ENCODE measurements at places on chromosomes 1 and 21.

DNA sequence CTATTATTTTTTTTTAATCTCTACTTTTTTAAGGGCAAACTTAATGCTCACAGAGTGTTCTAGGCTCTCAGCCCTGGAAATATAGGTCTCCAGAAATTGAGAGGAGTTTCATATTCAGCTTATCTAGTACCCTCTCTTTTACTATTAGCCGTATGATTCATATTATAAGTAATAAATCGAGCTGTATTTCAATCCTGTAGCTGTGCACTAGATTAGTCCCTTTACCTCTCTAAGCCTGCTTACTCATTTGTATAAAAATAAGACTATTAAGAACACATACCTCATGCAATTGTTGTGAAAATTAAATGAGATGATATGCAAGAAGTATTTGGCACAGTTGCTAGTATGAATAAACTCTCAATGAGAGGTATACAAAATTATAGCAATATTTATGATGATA is 128.2 kb upstream of the HOOK1 start:
- no peak for DNase-seq

DNA sequence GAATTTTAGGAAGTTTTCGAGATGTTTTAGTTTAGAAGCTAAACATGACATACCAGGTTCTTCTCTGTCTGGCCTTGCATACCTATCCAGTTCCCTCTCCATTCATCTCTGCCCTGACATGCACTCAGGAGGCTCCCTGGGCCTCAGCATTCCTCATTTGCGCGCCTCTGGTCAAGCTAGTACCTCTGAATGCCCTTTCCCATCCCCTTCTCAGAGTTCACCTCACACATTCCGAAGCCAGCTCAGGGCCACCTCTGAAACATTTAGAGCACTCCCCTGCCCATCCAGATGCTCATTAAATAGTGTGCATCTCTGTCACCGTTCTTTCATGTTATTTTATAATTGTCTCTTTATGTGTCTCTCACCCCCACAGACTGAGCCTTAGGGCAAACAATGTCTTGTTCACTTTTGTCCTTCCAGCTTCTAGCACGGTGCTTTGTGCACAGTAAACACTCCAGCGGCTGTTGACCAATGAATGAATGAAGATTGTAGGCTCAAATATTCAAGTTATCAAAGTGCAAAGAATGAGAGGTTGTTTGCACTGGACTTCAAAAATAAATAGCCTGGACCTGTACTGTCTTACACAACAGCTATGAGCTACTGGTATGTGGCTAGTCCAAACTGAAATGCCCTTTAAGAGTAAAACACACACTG is 1.2 kb upstream of the DHCR24 start:
- DNase-seq, result no peak

DNA sequence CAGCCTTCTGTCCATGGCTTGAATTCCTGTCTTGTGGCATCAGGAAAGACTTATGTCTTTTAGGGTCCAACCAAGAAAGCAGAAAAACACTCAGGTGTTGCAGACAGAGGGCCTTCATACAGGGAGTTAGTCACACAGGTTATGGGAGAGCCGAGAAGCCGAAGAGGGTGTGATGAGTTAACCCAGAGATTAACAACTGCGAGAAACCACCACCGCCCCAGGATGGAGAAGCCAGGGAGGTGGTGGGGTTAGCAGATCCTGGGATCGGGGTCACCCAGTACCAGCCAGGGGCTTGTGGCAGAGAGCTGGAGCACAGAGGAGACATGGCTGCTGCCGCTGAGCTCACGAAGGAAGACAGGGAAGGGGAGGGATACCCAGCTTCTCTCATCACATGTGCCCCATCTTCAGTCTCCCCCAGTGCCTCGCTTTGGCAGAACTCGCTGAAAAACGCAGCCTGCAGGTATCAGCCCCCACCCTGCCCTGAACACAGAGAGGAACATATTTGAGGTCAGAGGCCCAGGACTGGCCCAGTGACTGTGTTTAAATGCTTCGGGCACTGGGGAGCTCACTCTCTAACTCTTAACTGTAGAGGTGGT is 58.7 kb downstream of the RUNX3 start:
- DNase-seq, result no peak

DNA sequence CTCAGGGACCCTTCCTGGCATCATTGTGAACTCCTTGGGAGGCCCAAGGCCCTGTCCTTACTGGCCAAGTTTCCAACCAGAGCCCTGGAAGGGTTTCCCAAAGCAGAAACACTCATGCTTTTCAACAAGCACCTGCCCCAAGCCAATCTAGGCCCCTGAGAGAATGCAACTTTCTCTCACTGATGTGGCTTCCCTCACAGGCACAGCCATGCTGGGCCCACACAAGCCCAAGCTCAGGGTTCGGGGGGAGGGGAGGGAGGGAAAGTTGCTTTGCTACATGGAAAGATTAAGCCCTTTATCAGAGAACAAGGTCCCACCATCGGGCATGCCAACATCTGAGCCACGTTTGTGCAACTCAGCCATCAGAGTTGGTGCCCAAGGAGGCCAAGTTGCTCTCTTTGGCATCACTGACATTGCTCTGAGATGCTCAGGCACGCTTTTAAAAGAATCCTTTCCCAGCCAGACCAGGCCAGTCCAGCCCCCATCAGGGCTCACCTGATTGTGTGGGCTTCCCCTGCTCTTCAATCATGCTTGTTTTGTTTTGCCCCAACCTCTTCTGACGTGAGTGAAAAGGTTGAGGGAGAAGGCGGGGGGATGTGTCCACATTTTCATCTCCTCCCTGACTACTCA is 43.5 kb downstream of the RIMS3 start:
- no peak for DNase-seq

GRCh38 chr1:85484264-85484663 is 19.3 kb upstream of the DDAH1 start:
- no peak for DNase-seq

- no peak for DNase-seq
Measured at GRCh38 chr1:27149084-27149761, 5.7 kb downstream of the SLC9A1 start.

- DNase-seq, result no peak
Measured at GRCh38 chr1:208942394-208943130, 641.0 kb upstream of the CAMK1G start.

DNA sequence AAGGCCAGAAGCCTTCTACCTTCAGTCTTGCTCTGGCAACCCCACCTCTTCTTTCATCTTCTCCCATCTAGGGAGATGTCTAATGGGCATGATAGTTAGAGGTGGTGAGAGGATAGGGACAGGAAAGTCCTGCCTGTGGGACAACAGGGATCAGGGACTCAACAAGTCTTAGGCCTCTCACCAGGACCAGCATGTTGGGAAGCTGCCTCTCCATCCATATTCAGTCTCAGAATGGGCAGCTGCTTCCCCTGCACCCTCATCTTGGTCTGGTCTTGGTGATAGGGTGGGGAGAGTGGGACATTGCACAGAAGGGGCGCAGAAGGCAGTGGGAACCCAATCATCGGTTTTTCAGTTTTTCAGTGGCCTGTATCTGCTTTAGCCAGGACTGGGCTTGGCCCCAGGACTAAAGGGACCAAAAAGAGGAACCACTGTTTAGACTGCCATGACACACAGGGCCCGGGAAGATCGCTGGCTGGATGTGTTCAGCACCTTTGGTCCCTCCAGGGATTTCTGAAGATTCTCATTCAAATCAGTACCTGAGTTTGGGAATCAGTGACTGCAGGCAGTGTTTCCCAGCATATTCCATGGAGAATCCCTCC is 12.7 kb downstream of the RHEX start:
- no peak for DNase-seq

- DNase-seq, result no peak
Measured at GRCh38 chr1:178275049-178275448, 181.1 kb downstream of the RASAL2 start.

GRCh38 chr1:46017876-46018503 is 114.4 kb downstream of the PIK3R3 start:
- no peak for DNase-seq

- no peak for DNase-seq
Measured at GRCh38 chr1:172498857-172499256, 34.1 kb upstream of the SUCO start.

DNA sequence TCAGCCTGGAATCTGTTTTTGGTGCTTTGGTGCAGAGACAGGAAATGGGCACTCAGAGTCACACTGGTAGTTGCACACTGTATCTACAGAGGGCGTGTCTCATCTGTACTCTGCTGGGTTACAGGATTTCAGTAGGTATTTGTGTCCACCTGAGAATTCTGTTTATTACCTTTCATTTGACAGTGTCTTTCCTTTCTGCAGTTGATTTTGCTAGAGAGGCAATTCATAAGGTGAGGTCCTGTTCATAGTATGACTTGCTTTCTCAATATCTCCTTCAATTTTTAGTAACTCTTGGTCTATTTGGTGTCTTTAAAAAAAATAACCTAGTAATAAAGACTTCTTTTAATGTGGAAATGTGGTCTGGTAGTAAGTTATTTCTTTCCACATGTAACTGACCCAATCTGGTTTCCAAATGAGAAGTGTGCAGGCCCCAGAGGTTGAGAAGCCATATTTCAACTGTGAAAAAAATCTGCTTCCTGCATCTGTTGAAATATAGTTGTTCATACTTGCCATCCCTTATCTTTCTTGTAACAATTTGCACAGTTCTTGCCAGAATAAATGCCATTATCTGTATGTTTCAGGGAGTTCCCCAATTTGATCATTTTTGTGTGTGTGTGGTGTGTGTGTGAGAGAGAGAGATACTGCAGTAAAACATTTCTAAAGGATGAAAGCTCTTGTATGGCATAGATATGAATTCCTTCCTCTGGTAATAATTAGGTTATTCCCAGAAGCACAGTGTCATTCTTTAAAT is 78.4 kb upstream of the DNAJC6 start:
- no peak for DNase-seq

GRCh38 chr1:15847100-15847892 is at the start of gene SPEN:
Gene SPEN (plus strand): TSS chr1:15847707. CDS start chr1:15848068, 361 bp downstream.
- DNase-seq, result peak; percentile 97
